Hypothalamus (tissue), 51 donors: ENCODE measurements at places on chromosomes 6 and 20.

GRCh38 chr20:64084685-64085152, 521 bp upstream of the LKAAEAR1 start:
- DNase-seq: no peak

GRCh38 chr20:13384132-13384531, 163.1 kb downstream of the ISM1 start:
- no peak for DNase-seq

- no peak for DNase-seq
Observed at GRCh38 chr6:35706468-35706867, 17.8 kb upstream of the FKBP5 start.

DNA sequence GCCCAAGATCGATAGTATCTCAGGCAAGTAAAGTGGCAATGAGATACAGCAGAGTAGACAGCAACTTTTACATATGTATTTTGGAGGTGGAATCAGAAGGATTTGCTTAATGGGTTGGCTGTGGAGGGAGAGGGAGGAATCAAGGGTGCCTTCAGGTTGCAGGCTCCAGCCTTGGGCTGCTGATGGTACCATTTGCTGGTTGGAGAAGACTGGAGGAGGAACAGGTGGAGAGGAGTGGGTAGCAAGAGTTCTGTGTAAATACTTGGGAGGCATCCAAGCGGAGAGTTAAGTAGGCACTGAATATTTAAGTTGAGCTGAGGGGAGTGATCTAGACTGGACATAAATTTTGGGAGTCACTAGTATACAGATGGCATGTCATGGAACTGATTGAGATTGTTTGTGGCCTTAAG, 5.2 kb downstream of the BICRAL start:
- DNase-seq: no peak

DNA sequence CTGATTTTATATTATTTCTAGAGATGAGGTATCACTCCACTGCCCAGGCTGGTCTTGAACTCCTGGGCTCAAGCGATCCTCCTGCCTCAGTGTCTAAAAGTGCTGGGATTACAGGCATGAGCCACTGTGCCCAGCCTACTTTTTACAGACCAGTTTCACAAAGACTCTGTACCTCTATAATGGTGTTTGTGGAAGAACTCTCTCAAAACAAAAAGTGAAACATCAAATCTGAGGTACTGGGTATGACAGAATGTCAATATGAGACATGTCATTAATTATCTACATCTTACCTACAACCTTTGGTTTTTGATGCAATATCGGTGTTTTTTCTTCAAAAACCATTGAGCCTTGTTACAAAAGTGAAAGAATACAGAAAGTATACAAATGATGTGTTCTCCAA, 49.4 kb upstream of the MCM9 start:
- no peak for DNase-seq

DNA sequence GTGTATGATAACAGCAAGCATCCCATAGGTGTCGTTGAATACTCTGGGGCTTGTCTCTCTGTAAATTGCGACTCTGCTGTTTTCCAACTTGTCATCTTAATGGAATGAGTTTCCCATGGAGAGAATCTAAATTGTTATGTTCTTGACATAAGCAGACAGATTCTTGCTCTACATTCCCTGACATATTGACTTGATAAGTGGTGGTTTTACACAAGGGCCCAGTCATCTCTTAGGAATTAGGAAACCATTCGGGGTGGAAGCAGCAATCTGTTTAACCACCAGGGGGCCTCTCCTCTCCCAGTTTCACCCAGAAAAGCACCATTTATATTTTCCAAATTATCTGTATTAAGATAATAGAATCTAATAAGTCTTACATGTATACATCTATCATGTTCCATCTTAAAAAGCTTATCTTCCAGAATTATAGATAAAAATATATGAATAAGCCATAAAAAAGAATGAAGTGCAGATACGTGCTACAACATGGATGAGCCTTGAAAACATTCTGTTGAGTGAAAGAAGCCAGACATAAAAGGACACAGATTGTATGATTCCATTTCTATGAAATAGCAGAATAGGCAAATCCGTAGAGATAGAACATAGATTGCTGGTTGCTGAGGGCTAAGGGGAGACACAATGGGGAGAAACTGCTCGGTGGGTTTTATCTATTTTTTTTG, 23.1 kb upstream of the MROH8 start:
- DNase-seq: no peak

DNA sequence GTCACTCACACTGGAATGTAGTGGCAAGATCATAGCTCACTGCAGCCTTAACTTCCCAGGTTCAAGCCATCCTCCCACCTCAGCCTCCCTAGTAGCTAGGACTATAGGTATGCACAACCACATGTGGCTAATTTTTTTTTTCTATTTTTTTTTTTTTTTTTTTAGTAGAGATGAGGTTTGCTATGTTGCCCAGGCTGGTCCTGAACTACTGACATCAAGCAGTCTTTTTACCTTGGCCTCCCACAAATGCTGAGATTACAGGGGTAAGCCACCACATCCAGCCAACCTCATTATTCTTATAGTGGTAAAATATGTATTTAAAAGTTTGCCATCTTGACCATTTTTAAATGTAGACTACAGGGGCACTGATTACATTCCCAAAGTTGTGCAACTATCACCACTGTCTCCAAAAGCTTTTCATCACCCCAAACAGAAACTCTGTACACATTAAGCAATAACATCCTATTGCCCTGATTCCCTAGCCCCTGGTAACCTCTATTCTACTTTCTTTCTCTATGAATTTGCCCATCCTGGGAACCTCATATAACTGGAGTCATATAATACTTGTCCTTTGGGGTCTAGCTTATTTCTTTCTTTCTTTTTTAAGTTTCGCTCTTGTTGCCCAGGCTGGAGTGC, 268.0 kb upstream of the JARID2 start:
- no peak for DNase-seq

DNA sequence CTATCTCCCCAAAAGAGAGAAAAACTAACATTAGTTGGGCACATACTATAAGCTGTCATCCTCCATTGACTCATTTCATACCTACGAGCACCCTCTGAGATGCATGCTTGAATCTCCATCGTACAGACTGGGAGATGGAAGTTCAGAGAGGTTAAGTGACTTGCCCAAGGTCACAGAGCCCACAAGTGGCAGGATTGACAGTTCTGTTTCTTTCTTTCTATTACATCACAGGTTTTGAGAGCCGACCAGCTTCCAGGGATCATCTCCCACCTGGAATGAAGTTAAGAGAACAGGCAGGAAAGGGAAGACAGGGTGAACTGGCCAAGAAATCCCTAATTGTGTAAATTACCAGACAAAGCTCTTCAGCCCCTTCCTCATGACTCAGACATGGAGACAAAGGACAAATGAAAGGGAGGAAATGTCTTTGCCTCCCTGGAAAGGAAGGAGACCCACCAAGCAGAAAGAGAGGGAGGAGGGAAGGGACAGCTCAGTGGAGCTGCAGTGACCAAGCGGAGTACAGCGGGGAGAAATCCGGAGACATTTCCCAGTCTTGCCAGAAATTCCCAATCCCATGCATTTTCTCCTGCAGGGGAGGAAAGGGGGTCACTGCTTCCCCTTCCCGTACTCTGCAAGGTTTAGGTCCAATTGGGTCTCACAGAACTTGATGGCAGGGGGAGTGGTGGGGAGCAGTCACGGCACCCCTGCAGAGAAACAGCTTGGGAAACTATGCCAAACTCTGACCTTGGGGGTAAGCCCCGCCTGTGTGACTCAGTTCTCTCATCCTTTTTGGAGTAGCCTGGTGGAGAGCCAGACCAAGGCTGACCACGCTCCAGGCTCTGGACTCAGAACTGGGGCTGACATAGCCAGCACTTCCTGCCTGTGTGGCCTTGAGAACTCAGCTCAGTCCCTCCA, 154.3 kb downstream of the ANKRD60 start:
- DNase-seq: no peak

GRCh38 chr20:9119776-9120175, 50.9 kb downstream of the PLCB4 start:
- peak; percentile 20 for DNase-seq

DNA sequence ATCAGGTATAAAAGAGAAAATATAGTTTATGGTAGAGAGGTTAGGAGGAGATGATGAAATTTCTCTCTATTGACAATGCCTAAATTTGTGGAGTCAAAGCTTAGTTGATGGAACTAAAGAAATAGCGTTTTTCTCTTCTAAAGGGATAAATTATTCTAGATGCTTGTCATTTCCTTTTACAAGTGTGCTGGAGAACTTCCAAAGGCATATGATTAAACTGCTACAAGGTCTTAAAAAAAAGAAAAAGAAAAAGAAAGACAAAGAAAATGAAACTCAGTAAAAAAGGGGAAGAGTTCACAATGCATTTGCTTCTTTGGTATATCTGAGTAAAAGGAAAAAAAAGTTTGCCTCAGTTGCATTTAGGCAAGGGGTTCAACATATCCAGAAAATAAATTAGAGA, 499.8 kb upstream of the PTCHD4 start:
- no peak for DNase-seq

DNA sequence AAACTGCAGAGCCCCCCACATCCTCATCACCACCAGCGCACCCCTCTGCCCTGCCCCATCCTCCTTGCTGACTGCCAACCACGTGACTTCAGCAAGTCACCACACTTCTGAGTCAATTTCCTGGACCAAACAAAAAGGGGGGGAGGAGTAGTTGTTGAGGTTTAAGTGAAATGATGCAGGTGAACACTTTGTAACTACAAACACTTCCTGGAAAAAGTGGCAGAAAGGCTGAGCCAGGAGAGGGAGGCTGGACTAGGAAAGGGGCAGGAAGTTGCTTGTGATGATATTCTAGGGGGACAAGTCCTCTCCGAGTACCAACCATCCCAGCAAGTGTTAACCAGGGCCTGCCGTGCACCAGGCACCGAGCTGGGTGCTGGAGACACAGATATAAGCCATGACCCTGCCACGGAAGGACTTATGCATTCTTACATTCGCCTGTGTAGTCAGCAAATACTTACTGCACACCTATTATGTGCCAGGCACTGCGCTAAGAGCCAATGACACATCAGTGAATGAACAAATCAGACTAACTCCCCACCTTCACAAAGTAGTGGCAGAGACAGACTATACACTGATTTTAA, 67.3 kb downstream of the PREX1 start:
- DNase-seq: no peak

DNA sequence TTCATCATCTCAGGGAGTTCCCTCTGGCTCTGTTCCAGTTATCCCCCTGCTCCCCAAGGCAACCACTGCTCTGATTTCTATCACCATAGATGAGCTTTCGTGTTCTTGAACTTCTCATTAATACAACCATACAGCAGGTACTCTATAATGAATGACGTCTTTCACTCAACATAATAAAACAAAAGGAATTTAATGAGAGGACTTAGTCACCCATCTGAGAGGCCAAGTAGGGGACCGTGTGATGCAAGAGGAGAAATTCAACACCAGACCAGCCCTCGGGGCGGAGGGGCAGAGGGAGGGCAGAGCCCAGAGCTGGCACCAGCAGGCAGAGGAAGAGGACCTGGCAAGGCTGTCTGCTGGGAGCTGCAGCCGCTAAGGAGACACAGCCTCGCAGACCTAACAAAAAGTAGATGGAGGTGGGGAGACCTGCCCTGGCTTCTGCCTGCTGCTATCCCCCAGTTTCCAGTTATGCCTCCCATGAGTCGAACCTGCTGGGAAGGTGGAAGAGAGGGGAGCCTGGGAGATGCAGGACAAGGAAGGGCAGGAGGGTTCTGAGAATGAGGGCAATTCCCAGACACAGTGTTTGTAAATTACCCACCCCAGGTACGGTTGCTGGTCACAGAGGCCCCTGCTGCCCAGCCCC, 13.8 kb downstream of the CCN5 start:
- DNase-seq: no peak

DNA sequence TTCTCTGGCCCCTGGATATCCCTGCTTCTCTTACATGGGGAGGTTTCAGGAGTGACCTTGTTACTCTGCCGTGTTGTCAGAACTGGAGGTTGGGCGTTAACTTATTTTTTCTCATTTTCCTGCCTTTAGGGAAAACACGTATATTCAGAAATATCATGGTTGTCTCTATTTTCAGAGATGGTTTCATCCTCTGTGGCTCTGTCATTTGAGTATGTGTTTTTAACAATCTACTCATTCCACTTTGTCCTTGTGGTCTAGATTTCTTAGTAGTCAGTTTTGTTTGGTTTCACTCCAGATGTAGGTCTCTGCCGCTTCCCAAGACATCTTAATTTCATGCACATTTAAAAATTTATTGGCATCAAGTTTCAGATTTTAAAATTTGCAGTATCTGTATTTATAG, 45.9 kb downstream of the KCNS1 start:
- DNase-seq: no peak

- DNase-seq: no peak
Observed at GRCh38 chr6:96794980-96795379, 42.3 kb downstream of the GPR63 start.

GRCh38 chr6:144214622-144215401, 64.5 kb downstream of the STX11 start:
- no peak for DNase-seq

DNA sequence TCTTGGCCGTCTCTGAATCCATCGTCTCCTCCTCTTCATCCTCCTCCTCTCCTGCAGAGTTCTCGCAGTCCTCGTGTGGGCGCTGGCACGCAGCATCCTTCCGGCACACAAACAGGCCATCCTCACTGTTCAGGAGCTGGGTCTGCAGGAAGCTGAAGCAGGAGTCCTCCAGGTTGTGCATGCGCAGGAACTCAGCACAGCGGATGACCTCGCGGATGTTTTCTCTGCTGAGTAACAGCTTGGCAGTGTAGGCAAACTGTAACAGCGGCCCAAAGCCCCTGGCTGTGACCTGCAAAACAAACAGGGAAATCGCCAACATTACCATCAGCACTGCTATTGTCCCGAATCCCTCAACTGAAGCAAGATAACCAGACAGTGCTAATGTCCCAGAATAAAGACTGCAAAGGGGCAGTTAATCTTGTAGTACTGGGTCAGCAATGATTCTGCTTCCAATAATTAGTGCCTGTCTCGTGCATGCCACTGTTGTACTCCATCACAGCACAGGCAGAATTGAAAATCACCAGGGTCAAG, 57.4 kb downstream of the GJA10 start:
- DNase-seq: peak; percentile 32

DNA sequence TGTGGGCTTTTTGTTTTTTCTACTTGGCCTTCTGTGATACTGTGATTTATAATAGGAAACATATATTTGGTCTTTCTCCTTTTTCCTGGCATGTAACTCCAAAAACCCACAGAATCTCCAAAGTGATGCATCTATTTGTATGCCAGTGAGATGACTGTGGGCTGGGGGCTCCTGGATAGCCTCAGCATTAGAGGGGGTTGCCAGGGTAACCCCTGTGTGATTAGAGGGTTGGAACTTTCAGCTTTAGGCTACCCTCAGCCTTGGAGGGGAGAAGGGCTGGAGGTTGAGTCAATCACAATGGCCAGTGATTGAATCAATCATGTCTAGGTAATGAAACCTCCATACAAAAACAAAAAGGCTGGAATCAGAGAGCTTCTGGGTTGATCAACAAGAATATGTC, 10.6 kb upstream of the SFT2D1 start:
- DNase-seq: no peak

DNA sequence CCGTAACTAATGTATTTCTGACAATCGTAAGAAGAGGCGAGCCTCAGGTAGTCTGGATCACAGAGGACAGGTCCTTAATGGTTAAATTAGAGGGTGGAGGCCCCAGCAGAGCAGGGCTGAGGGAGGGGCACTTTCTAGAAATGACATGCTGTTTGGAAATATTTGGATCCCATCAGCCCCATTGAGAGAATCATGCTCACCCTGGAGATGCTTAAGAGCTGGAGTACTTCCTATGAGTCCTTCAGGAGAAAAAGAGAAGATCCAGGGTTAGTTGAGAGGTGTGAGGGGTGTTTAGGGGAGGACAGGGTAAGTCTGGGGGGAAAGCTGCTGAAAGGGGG, 123.0 kb downstream of the TCP11 start:
- DNase-seq: no peak
